ENCODE measurements at places on chromosomes 12 and 14.

GRCh38 chr12:58342736-58343135 is 401.4 kb downstream of the ATP23 start:
- DNase-seq, result no peak
- no peaks in the 10 kb centered on the region for H3K27me3 ChIP-seq
- H3K4me1 ChIP-seq, result no peaks in the 10 kb centered on the region
- H3K4me3 ChIP-seq, result no peak overlapping the region

GRCh38 chr12:131865180-131865875 is 29.1 kb upstream of the ULK1 start:
- no peak overlapping the region for H3K4me3 ChIP-seq
- peaks cover 21% of the 10 kb centered on the region for H3K4me1 ChIP-seq

GRCh38 chr12:42426746-42427145 is 100.8 kb downstream of the PPHLN1 start:
- peak; percentile 58 for DNase-seq
- no peaks in the 10 kb centered on the region for H3K27me3 ChIP-seq
- H3K4me1 ChIP-seq, result peaks cover 24% of the 10 kb centered on the region
- peak overlapping the region; percentile 63 for H3K27ac ChIP-seq

DNA sequence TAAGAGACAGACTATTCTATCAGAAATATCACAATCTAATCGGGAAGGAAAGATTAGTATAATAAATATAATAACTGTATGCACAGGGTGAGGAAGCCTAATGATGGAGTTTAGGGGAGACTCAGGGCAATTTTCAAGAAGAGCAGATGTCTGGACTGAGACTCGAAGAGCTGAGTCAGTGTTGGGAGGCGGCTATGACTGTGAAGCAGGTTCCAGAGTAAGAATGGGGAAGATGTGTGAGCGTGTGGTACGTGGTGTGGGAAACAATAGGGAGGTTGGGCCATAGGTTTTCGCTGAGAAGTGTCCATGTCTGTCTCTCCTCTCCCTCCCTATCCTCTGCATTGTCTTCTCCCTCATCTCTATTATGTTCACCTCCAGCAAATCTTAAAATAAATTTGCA is 85.6 kb downstream of the LMO3 start:
- no peak overlapping the region for H3K27ac ChIP-seq
- H3K4me1 ChIP-seq, result no peaks in the 10 kb centered on the region
- H3K36me3 ChIP-seq, result no peaks in the 10 kb centered on the region
- H3K27me3 ChIP-seq, result no peaks in the 10 kb centered on the region
- H3K4me3 ChIP-seq, result no peak overlapping the region

- H3K27me3 ChIP-seq, result peaks cover 3% of the 10 kb centered on the region
- H3K36me3 ChIP-seq, result peaks cover 50% of the 10 kb centered on the region
- H3K27ac ChIP-seq, result no peak overlapping the region
- no peaks in the 10 kb centered on the region for H3K4me1 ChIP-seq
- DNase-seq, result peak; percentile 60
- H3K4me3 ChIP-seq, result no peak overlapping the region
Observed at GRCh38 chr12:57233357-57234232, 4.1 kb downstream of the SHMT2 start.

- H3K4me1 ChIP-seq, result no peaks in the 10 kb centered on the region
- no peak for DNase-seq
- H3K36me3 ChIP-seq, result no peaks in the 10 kb centered on the region
- no peaks in the 10 kb centered on the region for H3K27me3 ChIP-seq
- H3K4me3 ChIP-seq, result no peak overlapping the region
Observed at GRCh38 chr12:17076028-17076744, 470.2 kb upstream of the LMO3 start.

GRCh38 chr12:40107803-40108620 is 2.1 kb upstream of the SLC2A13 start:
- H3K4me1 ChIP-seq, result no peaks in the 10 kb centered on the region
- no peak overlapping the region for H3K27ac ChIP-seq
- no peaks in the 10 kb centered on the region for H3K27me3 ChIP-seq
- no peak overlapping the region for H3K4me3 ChIP-seq
- H3K36me3 ChIP-seq, result no peaks in the 10 kb centered on the region

- DNase-seq, result no peak
- H3K27ac ChIP-seq, result no peak overlapping the region
- H3K27me3 ChIP-seq, result no peaks in the 10 kb centered on the region
- no peaks in the 10 kb centered on the region for H3K36me3 ChIP-seq
- H3K4me3 ChIP-seq, result no peak overlapping the region
Observed at GRCh38 chr12:108079721-108080120, 49.4 kb upstream of the WSCD2 start.

DNA sequence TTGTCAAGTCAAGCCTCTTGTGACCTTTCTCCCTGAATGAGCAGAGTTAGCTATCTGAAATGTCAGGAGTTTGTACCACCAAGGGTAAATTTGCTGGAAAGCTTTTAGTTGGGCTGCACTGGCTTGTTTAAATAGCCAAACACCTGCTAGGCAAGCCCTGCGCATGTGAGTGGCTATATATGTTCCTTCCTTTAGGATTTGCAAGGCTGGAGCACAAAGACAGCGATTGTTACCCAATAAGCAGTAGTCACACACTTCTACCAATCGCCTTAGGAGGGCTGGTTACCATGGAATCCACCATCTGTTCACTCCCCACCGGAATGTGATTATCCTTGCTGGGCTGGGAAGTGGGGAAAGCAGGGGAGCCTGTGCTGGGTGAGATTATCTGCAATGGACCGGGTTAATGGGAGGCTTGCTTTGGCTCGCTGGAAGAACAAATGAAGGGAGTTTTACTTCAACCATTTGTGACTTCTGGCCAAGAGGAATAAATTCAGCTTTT is 102.5 kb downstream of the FGD4 start:
- H3K36me3 ChIP-seq, result no peaks in the 10 kb centered on the region
- no peak overlapping the region for H3K27ac ChIP-seq
- H3K4me3 ChIP-seq, result no peak overlapping the region
- no peaks in the 10 kb centered on the region for H3K27me3 ChIP-seq
- no peak for DNase-seq

DNA sequence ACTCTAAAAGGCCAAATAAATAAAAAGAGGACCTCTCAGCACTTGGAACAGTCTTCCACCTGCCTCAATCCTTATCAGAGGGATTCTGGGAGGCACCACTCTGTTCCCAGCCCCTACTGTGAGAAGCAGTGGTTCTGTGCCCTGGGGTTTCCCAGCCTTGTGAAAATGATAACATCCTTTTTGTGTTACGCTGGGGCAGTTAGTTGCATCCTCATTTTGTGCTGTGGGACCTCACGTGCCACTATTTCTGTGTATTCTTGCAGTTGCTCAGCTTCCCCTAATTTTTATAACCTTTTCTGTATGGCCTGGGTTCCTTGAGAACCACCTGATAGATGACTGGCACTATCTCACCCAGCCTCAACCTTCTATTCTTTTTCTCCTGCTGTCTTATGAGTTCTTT is 10.8 kb upstream of the CMA1 start:
- H3K36me3 ChIP-seq, result no peaks in the 10 kb centered on the region
- H3K27ac ChIP-seq, result no peak overlapping the region
- H3K27me3 ChIP-seq, result peaks cover 8% of the 10 kb centered on the region

- H3K4me3 ChIP-seq, result no peak overlapping the region
- no peaks in the 10 kb centered on the region for H3K4me1 ChIP-seq
- no peak for DNase-seq
Observed at GRCh38 chr14:38941488-38941887, 161.5 kb downstream of the SEC23A start.

- H3K27ac ChIP-seq, result no peak overlapping the region
- H3K27me3 ChIP-seq, result no peaks in the 10 kb centered on the region
- no peak for DNase-seq
- no peak overlapping the region for H3K4me3 ChIP-seq
- no peaks in the 10 kb centered on the region for H3K36me3 ChIP-seq
Observed at GRCh38 chr14:26276757-26277156, 321.1 kb downstream of the NOVA1 start.

- no peak overlapping the region for H3K4me3 ChIP-seq
- H3K36me3 ChIP-seq, result no peaks in the 10 kb centered on the region
- no peak overlapping the region for H3K27ac ChIP-seq
Observed at GRCh38 chr12:23113781-23114180, 488.8 kb downstream of the ETNK1 start.

- H3K27ac ChIP-seq, result no peak overlapping the region
- H3K36me3 ChIP-seq, result no peaks in the 10 kb centered on the region
- no peaks in the 10 kb centered on the region for H3K4me1 ChIP-seq
- no peak overlapping the region for H3K4me3 ChIP-seq
- no peaks in the 10 kb centered on the region for H3K27me3 ChIP-seq
Observed at GRCh38 chr12:96177013-96177412, 17.2 kb upstream of the ELK3 start.

GRCh38 chr12:1740161-1740948 is 49.5 kb downstream of the ADIPOR2 start:
- H3K4me3 ChIP-seq, result no peak overlapping the region
- no peaks in the 10 kb centered on the region for H3K27me3 ChIP-seq
- DNase-seq, result no peak
- peaks cover 12% of the 10 kb centered on the region for H3K4me1 ChIP-seq
- H3K27ac ChIP-seq, result no peak overlapping the region

DNA sequence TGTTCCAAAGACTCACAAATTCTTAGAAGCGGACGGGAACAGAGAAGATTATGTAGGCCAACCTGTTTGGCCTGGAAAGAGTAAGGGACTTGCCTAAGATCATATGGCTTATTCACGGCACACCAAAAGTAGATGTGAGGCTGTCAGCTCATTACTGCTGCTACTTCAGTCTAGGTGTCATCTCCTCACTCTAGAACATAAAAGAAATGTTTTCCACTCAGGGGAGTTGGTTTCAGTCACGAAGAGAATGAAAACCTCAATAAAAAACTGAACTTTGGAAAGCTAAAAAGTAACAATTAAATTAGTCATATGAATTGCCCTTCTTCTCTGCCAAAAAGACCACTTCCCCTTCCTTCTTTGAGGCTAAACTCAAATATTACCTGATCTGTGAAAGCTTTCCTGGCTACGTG is 658 bp upstream of the CEP128 start:
- H3K4me3 ChIP-seq, result peak overlapping the region; percentile 68
- H3K27me3 ChIP-seq, result no peaks in the 10 kb centered on the region
- H3K27ac ChIP-seq, result peak overlapping the region; percentile 45
- H3K4me1 ChIP-seq, result peaks cover 15% of the 10 kb centered on the region
- peaks cover 17% of the 10 kb centered on the region for H3K36me3 ChIP-seq

DNA sequence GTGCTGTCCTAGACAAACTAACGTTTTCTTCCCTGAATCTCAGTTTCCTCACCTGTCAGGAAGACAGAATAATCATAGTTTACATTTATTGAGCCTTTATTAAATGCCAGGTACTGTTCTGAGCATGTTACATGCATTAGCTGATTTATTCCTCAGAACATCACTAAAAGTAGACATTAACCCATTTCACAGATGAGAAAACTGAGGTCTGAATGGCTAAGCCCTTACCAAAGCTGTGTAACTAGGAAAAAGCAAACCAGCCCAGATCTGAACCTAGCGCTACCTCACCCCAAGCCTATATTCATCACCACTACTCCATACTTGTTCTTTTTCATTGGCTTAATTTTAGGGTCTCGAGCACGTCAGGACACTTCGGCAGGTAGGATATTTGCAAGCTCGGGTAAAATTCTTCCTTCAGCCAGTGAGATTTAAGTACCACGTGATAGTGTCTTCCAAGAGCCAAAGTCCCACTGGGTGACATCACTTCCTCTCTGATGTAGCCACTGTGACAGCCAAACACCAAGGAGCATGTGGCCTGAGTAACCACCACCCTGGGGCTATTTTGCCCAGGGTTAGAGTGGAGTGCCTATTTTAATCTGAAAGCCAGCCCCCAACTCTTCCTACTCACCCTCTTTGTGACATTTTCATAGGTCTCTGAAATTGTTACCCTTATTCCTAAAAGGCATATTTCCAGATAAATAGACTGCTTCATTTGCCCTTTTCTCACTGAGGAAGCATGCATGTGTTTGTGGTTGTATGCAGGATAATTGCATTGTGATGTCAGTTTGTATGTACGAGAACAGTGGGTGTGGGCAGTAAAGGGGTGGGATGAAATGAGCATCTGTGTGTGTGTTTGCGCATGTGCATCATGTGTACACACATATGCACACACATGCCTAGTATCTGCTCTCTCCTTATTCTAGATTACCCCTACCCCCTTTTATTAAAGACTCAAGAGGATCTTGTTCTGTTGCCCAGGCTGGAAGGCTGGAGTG is 62.2 kb upstream of the WSCD2 start:
- DNase-seq, result no peak
- H3K27me3 ChIP-seq, result no peaks in the 10 kb centered on the region
- H3K27ac ChIP-seq, result no peak overlapping the region
- no peaks in the 10 kb centered on the region for H3K4me1 ChIP-seq

DNA sequence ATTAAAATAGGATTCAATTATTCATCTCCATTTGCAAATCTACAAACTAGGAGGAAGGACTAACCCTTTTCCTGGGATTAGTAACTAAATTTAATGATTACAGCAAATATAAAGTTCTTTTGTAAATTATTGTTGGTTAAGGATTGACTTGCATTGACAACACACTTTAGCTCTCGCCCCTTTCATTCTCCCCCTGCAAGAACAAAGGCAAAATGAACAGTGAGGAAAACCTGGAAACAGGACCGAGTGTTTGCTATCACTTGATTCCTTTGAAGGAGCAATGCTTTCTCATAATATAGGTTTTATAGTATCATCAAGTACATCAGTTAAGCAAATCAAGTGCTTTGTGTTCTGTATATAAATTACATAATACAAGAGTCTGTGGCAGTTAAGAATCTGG is 7.4 kb upstream of the COX16 start:
- H3K27me3 ChIP-seq, result no peaks in the 10 kb centered on the region
- no peak overlapping the region for H3K27ac ChIP-seq
- no peaks in the 10 kb centered on the region for H3K4me1 ChIP-seq
- DNase-seq, result no peak

DNA sequence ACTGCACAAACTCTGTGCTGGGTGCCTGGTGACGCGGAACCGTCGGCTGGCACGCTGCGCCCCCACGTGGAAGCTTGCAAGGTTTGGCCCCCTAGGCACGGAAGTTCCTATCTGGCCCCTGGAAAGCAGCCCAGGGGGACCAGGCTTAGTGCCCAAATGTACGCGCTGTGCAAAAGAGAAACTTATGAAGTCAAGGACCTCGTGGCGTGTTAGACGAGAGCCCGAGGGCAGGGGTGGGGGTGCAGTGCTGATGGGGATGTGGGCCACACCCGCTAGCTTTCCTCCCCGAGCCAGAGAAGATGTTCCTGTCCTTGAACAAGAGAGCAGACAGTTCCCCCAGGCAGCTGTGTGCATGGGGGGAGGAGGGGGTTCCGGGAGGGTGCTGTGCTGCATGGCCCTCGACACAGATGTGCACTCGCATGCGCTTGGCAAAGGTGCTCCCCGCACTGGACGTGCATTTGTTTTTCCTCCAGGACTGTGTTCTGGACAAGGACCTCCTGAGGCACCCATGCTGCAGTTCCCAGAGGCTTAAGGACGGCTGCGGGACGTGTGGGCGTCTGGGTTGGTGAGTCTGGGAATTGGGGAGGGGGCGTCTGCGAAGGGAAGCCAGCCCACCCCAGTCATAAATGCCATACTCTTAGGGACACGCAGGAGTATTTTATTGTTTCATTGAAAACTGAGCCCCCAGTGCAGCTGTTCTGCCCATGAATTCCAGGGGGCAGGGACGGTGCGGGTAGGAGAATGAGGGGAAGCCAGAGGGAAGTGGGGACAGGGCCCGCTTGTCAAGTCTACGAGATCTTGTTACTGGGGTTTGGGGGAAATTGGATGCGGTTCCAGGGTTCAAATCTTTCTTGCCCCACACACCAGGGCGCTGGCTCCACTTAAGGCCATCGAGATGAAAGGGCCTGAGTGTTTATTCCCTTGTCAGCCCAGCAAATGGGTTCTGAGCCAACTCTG is 80.0 kb downstream of the NTF3 start:
- DNase-seq, result no peak
- H3K27me3 ChIP-seq, result no peaks in the 10 kb centered on the region
- H3K4me3 ChIP-seq, result no peak overlapping the region
- H3K27ac ChIP-seq, result no peak overlapping the region
- H3K4me1 ChIP-seq, result no peaks in the 10 kb centered on the region

Measured in RWPE2 (cell line).